ENCODE measurements at places on chromosomes 13 and 19. TPM values are rescaled to one million over a fixed set of nuclear protein-coding genes. Genes with fewer than 3 reads are reported as not detected.

The KIR2DL1 gene
- total RNA-seq, result not detected

The PLEKHF1 gene
- total RNA-seq, result 47.7 TPM

The ZSCAN4 gene
- not detected for total RNA-seq

The RASAL3 gene
- total RNA-seq, result 104 TPM

The RNF225 gene
- 0.84 TPM for total RNA-seq

The CPB2 gene
- not detected for total RNA-seq

GRCh38 chr13:36352350-36352749, 6.2 kb upstream of the SPART start:
- DNase-seq, result no peak
- H3K27me3 ChIP-seq, result peaks cover 5% of the 10 kb centered on the region
- H3K27ac ChIP-seq, result no peak overlapping the region
- H3K36me3 ChIP-seq, result no peaks in the 10 kb centered on the region
- H3K4me1 ChIP-seq, result no peaks in the 10 kb centered on the region
- no peak overlapping the region for H3K4me3 ChIP-seq

DNA sequence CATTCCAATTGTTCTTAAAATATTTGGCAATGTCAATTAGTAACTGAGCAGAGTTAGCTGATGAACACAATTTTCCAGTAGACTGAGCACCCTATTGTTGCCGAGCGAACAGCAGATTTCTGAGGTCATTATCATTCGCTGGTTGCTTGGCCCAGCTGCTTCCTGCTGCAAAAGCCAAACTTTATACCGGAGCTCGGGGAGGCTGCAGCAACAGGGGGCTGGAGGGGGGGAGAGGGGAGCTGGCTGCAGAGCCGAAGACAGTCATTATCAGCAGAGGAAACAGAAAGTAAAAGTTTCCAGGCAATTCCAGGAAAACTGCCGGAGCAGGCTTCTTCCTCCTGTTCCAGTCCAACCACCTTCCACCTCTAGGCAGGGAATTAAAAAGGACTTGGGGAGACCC, 77.9 kb downstream of the ZNF536 start:
- H3K36me3 ChIP-seq, result no peaks in the 10 kb centered on the region
- peaks cover 3% of the 10 kb centered on the region for H3K27me3 ChIP-seq
- no peak overlapping the region for H3K27ac ChIP-seq
- H3K4me1 ChIP-seq, result no peaks in the 10 kb centered on the region

GRCh38 chr19:41928221-41928683, at the start of gene ERFL:
Gene ERFL, minus strand, starts transcription at chr19:41928449. Its CDS starts 15,530 bp downstream, at chr19:41912919.
- peak within 1 kb of the TSS; percentile 47 for H3K27ac ChIP-seq
- peaks cover 16% of the 10 kb centered on the region for H3K4me1 ChIP-seq
- H3K27me3 ChIP-seq, result peaks cover 32% of the 10 kb centered on the region
- no peak for DNase-seq

- H3K27me3 ChIP-seq, result no peaks in the 10 kb centered on the region
- H3K4me1 ChIP-seq, result peaks cover 15% of the 10 kb centered on the region
- no peak overlapping the region for H3K4me3 ChIP-seq
- DNase-seq, result no peak
Observed at GRCh38 chr13:45413826-45414307, 4.3 kb downstream of the SLC25A30 start.

GRCh38 chr13:36981156-36981743, 17.9 kb downstream of the ALG5 start:
- peaks cover 37% of the 10 kb centered on the region for H3K36me3 ChIP-seq
- H3K27me3 ChIP-seq, result no peaks in the 10 kb centered on the region
- peaks cover 3% of the 10 kb centered on the region for H3K4me1 ChIP-seq

DNA sequence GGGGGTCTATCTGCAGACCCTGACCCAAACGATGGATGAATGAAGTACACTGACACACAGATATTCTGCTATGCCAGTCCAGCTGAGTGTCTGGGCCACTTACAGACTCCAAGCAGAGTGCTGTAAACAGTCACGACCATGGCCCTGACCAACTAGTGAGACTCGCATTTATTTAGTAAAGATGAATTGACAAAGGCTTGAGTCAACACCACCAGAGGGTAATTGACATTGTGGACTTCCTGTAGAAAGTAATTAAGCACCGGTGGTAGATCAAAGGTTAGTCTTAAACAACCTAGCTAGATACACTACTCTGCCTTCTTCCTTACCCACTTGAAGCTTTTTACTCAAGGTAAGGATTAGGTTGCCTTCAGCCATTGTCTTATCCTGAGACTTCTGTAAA, 63.4 kb upstream of the KPNA3 start:
- H3K36me3 ChIP-seq, result no peaks in the 10 kb centered on the region
- H3K4me1 ChIP-seq, result no peaks in the 10 kb centered on the region
- no peak overlapping the region for H3K27ac ChIP-seq

GRCh38 chr19:24060687-24061356, 26.2 kb upstream of the ZNF254 start:
- H3K4me1 ChIP-seq, result peaks cover 3% of the 10 kb centered on the region
- H3K27me3 ChIP-seq, result no peaks in the 10 kb centered on the region
- H3K27ac ChIP-seq, result no peak overlapping the region
- DNase-seq, result no peak
- H3K4me3 ChIP-seq, result no peak overlapping the region

GRCh38 chr19:45816236-45817009, 1.3 kb upstream of the RSPH6A start:
- no peak for DNase-seq
- peaks cover 10% of the 10 kb centered on the region for H3K36me3 ChIP-seq
- H3K4me3 ChIP-seq, result no peak overlapping the region
- H3K4me1 ChIP-seq, result peaks cover 6% of the 10 kb centered on the region
- H3K27ac ChIP-seq, result no peak overlapping the region
- no peaks in the 10 kb centered on the region for H3K27me3 ChIP-seq

DNA sequence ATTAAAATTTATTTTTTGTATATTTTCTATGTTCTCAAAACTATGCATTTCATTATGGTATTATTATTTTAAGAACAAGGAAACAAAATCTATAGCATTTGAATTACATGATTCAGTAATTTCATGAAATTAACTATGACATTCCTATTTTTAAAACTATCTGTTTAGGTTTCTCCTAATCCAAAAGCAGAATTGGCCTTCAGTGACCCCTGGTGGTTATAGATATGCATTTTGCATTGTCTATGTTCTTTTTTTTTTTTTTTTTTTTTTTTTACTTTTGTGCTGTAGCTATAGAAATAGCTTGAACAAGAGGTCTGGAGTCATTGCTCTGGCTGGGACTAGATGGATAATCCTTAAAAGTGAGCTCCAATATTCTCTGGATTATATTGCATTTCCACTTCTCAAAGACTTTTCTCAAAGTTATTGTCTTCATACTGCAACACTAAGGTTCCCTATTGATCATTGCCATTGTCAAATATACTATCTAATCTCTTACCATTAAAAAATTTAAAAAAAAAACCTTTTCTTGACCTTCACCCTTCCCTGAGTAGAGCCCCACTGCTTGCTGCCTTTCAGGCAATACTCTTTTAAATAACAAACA, 15.9 kb upstream of the DNAJC3 start:
- no peak overlapping the region for H3K27ac ChIP-seq
- H3K4me3 ChIP-seq, result no peak overlapping the region
- DNase-seq, result peak; percentile 44
- no peaks in the 10 kb centered on the region for H3K36me3 ChIP-seq
- peaks cover 21% of the 10 kb centered on the region for H3K27me3 ChIP-seq
- no peaks in the 10 kb centered on the region for H3K4me1 ChIP-seq

GRCh38 chr13:50794226-50794625, 49.3 kb downstream of the DLEU7 start:
- H3K27ac ChIP-seq, result no peak overlapping the region
- no peak overlapping the region for H3K4me3 ChIP-seq
- no peaks in the 10 kb centered on the region for H3K27me3 ChIP-seq
- peaks cover 5% of the 10 kb centered on the region for H3K4me1 ChIP-seq
- no peaks in the 10 kb centered on the region for H3K36me3 ChIP-seq

DNA sequence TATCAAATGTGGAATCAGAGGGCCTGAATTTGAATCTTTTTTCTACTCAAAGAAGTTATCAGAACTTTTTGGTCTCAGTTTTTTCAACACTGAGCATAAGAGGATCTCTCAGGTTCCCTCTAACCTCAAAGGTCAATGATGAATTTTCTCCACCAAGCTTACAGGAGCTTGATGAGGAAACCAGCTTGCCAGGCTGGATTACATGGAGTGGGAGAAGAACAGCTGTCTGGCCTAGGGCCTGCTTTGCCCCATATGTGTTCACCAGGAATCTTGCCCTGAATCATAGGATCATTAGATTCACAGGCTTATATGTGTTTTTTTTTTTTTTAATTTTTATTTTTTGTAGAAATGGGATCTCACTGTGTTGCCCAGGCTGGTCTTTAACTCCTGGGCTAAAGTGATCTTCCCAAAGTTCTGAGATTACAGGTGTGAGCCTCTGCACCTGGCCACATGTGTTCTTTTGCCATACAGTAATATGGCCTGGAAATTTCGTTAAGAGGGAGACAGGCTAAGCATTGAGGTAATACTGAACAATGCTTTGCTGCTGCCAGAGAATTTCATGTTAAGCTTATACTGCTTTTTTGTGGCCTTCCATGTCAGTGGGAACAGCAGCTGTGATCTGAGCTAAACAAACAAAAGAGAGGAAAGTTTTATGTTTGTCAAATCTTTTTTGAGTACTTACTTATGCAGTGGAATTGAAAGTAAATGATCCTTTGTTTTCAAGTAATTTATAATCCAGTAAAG, 110.6 kb downstream of the DNAJC3 start:
- peaks cover 45% of the 10 kb centered on the region for H3K36me3 ChIP-seq
- no peak overlapping the region for H3K27ac ChIP-seq
- no peaks in the 10 kb centered on the region for H3K27me3 ChIP-seq
- H3K4me1 ChIP-seq, result no peaks in the 10 kb centered on the region
- DNase-seq, result no peak

GRCh38 chr19:51593969-51594773, 23.1 kb downstream of the ZNF175 start:
- H3K36me3 ChIP-seq, result peaks cover 11% of the 10 kb centered on the region
- peak overlapping the region; percentile 82 for H3K4me3 ChIP-seq
- DNase-seq, result peak; percentile 98
- H3K27me3 ChIP-seq, result no peaks in the 10 kb centered on the region

DNA sequence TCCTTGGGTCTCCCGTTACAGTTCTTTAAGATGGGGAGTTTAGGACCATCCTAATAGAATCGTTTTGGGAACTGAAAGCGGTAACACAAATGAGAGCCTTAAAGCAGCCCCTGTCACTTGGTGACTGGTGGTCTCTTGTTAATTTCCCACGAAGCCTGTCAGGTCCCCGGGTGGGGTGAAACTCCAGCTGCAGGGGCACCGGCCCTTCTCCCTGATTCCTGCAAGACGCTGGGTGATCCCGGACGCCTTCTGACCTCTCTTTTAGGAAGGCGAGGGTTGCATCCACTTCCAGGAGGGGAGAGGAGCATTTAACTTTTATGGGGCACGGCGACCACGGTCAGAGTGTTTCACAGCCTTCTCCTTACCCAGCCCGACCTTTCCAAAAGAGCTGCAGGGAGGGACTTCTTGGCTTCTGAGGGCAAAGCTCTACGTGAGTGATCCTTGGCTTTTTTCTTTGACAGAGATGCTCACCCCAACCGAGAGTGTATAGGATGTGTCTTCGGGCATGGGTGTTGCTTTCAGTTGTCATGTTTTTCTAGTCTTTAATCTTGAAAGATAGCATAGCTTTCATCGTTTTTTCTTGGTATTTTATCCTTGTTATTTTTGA, 688 bp downstream of the ZNF225 start:
- H3K4me1 ChIP-seq, result peaks cover 28% of the 10 kb centered on the region
- peak overlapping the region; percentile 95 for H3K27ac ChIP-seq
- H3K36me3 ChIP-seq, result peaks cover 47% of the 10 kb centered on the region

- H3K4me3 ChIP-seq, result peak overlapping the region; percentile 51
- H3K36me3 ChIP-seq, result no peaks in the 10 kb centered on the region
- peak; percentile 78 for DNase-seq
- peaks cover 27% of the 10 kb centered on the region for H3K27me3 ChIP-seq
Observed at GRCh38 chr19:35142606-35143230, 337 bp upstream of the FXYD7 start.

DNA sequence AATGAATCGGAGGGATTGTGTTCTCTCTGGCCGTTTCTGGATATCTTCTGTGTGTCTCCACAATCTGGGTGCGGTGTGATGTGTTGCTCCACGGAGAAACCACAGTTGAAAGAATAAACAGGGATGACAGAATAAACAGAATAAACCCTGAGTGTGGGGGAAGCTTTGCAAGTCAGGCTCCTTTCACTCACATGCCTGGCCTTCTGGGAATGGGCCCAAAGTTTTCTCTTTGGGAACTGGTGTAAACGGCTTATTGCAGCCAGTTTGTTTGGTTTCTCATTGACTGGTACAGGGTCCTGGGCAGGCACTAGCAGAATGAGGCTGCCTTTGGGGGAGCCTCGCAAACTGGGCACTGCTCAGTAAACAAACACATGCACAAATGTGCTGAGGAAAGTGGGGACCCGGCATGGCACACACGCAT, 324.7 kb downstream of the DLEU7 start:
- no peak overlapping the region for H3K4me3 ChIP-seq
- H3K4me1 ChIP-seq, result peaks cover 18% of the 10 kb centered on the region
- H3K36me3 ChIP-seq, result no peaks in the 10 kb centered on the region
- no peak for DNase-seq
- no peak overlapping the region for H3K27ac ChIP-seq

- H3K36me3 ChIP-seq, result no peaks in the 10 kb centered on the region
- DNase-seq, result no peak
- no peaks in the 10 kb centered on the region for H3K27me3 ChIP-seq
- no peaks in the 10 kb centered on the region for H3K4me1 ChIP-seq
Observed at GRCh38 chr13:94217370-94217769, 262.1 kb downstream of the DCT start.

DNA sequence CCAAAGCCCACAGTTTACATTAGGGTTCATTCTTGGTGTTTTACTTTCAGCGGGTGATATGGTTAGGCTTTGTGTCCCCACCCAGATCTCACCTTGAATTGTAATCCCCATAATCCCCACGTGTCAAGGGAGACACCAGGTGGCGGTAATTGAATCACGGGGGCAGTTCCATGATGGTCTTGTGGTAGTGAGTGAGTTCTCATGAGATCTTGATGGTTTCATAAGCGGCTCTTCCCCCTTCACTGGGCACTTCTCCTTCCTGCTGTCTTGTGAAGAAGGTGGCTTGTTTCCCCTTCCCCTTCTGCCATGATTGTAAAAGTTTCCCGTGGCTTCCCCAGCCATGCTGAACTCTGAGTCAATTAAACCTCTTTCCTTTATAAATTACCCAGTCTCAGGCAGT, 12.0 kb downstream of the FPR2 start:
- DNase-seq, result no peak
- peaks cover 2% of the 10 kb centered on the region for H3K4me1 ChIP-seq
- no peak overlapping the region for H3K4me3 ChIP-seq
- no peak overlapping the region for H3K27ac ChIP-seq
- H3K36me3 ChIP-seq, result no peaks in the 10 kb centered on the region

DNA sequence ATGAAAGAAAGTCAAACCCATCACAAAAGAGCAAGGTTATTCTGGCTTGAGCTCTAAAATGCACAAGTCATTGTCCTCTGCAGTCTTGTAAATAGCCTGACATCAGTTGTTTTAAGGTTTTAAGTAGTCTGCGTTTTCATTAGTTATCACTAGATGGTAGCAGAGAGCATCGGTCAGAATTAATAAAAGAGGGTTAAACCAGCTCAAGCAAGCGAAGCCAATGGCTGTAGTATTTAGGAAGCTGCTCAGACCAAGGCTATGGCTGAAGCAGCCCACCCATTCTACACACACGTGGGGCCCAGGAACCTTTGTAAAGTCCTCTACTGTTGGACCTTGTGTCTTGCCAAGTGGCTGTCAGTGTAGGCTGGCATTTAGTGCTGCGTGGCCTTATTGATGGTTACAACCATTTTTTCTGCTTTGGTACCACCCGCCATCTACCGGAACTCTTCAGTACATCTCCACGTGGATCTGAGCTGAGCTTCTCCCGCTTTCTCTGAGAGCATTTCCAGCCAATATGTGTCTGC, 13.3 kb upstream of the ZNF57 start:
- no peak for DNase-seq
- no peaks in the 10 kb centered on the region for H3K36me3 ChIP-seq
- peaks cover 7% of the 10 kb centered on the region for H3K4me1 ChIP-seq

- H3K4me3 ChIP-seq, result no peak overlapping the region
- peaks cover 21% of the 10 kb centered on the region for H3K4me1 ChIP-seq
- H3K36me3 ChIP-seq, result peaks cover 22% of the 10 kb centered on the region
- no peak overlapping the region for H3K27ac ChIP-seq
Observed at GRCh38 chr19:19356500-19356899, 35.9 kb downstream of the MAU2 start.

Data from activated CD8-positive, alpha-beta T cell treated with anti-CD3 and anti-CD28 coated beads, Interleukin-2, amount 10 ng/mL, durations not matched to agents 7 days and 5 days (primary cell).